ENCODE measurements at places on chromosomes 4 and X. TPM values are rescaled to one million over a fixed set of nuclear protein-coding genes. Genes with fewer than 3 reads are reported as not detected.
A peak's percentile ranks its signal among the peaks of the same experiment; 100 is the strongest.

- no peaks in the 10 kb centered on the region for H3K27me3 ChIP-seq
- no peaks in the 10 kb centered on the region for H3K36me3 ChIP-seq
- no peak overlapping the region for H3K27ac ChIP-seq
- H3K4me1 ChIP-seq, result no peaks in the 10 kb centered on the region
- DNase-seq, result no peak
These were observed 40.6 kb downstream of the ARHGAP10 start for GRCh38 chr4:147772459-147772969.

GRCh38 chrX:41335958-41336331 is 2.0 kb downstream of the DDX3X start:
- no peak for DNase-seq
- peaks cover 43% of the 10 kb centered on the region for H3K4me1 ChIP-seq
- H3K27ac ChIP-seq, result peak overlapping the region; percentile 100
- H3K4me3 ChIP-seq, result peak overlapping the region; percentile 99

DNA sequence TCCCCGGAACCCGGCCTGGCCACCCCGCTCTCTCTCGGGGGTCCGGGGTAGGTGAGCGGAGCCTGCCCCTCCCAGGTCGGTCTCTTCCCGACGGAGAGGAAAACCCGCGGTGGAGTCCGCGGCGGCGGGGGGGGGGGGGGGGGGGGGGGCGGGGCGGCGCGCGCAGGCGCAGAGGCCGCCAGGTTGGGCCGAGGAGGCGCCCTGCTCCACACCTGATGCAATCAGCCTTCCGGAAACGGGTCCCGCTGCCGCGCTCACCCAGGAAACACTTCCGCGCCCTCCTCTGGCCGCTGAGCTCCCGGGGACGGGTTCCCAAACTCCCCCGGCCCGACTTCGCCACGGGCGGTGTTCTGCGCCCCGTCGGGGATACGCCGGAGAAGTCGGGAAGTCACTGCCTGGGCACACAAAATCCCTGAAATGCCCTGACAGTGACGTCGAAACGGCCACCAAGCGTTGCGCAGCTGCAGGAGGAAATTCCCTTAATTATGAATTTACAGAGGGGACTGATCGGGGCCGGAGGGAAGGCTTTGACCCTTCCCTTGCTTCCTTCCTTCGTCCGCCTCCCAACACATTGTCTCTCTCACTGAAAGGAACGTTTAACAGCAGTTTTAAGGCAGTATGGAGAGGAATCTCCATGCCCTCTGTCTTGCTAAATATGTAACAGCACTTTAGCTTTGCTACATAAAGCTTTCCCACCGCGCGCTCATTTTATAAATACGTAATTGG is 2.1 kb upstream of the APBB2 start:
- DNase-seq, result no peak
- H3K27ac ChIP-seq, result no peak overlapping the region
- peak overlapping the region; percentile 66 for H3K4me3 ChIP-seq
- peaks cover 9% of the 10 kb centered on the region for H3K4me1 ChIP-seq

GRCh38 chr4:39706741-39707511 is 9.0 kb downstream of the UBE2K start:
- no peaks in the 10 kb centered on the region for H3K27me3 ChIP-seq
- H3K4me3 ChIP-seq, result no peak overlapping the region
- no peak for DNase-seq
- H3K36me3 ChIP-seq, result no peaks in the 10 kb centered on the region
- peaks cover 69% of the 10 kb centered on the region for H3K4me1 ChIP-seq
- H3K27ac ChIP-seq, result peak overlapping the region; percentile 54

The MAGEA1 gene
- polyA plus RNA-seq, result not detected

DNA sequence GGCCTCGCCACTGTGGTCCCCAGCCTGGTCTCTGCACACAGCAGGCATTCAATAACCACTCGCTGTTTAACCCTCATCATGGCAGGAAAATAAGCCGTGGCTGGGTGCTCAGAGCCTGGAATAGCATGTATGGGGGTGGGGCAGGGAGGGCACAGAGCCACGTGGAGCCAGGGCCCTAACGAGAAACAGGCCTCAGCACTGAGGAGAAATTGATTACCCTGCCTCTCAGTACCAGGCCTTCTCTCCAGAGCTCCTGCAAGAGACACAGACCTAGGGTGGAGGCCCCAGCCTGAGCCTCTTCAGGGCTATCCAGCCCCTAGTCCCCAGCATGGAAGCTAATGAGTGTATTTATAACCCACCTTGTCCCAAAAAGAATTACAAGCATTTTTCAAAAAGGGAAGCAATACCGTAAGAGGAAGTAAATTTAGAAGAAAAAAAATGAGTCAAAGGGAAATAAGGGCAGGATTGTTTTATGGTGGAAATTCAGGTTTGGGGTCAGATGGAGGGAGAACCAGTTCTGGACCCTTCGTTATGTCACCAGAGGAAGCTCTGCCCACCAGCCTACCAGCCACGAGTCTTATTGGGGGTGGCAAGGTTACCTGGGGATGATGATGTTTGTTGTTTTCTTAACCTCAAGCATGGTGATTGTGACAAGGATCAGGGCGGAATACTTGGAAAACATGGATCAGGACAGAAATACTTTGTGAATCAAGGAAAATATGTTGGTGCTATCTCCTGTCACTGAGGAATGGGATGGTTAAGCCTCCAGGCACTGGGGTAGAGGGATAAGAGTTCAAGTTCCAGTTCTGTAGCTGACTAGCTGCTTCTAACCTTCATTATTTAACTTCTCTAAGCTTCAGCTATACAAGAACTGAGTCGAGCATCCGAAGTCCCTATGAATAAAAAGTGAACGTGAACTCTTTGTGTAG is 101.9 kb upstream of the RBPJ start:
- DNase-seq, result no peak
- peaks cover 1% of the 10 kb centered on the region for H3K4me1 ChIP-seq
- peak overlapping the region; percentile 71 for H3K27ac ChIP-seq
- H3K27me3 ChIP-seq, result peaks cover 21% of the 10 kb centered on the region
- no peak overlapping the region for H3K4me3 ChIP-seq
- H3K36me3 ChIP-seq, result no peaks in the 10 kb centered on the region

GRCh38 chr4:121668368-121669162 is 28.2 kb downstream of the ANXA5 start:
- peak overlapping the region; percentile 24 for H3K27ac ChIP-seq
- no peak overlapping the region for H3K4me3 ChIP-seq
- DNase-seq, result no peak
- no peaks in the 10 kb centered on the region for H3K27me3 ChIP-seq

The EGFL6 gene
- not detected for polyA plus RNA-seq

GRCh38 chr4:182185491-182185890 is 57.7 kb upstream of the TENM3 start:
- H3K4me1 ChIP-seq, result no peaks in the 10 kb centered on the region
- H3K27me3 ChIP-seq, result no peaks in the 10 kb centered on the region
- H3K4me3 ChIP-seq, result no peak overlapping the region
- no peaks in the 10 kb centered on the region for H3K36me3 ChIP-seq
- DNase-seq, result no peak

DNA sequence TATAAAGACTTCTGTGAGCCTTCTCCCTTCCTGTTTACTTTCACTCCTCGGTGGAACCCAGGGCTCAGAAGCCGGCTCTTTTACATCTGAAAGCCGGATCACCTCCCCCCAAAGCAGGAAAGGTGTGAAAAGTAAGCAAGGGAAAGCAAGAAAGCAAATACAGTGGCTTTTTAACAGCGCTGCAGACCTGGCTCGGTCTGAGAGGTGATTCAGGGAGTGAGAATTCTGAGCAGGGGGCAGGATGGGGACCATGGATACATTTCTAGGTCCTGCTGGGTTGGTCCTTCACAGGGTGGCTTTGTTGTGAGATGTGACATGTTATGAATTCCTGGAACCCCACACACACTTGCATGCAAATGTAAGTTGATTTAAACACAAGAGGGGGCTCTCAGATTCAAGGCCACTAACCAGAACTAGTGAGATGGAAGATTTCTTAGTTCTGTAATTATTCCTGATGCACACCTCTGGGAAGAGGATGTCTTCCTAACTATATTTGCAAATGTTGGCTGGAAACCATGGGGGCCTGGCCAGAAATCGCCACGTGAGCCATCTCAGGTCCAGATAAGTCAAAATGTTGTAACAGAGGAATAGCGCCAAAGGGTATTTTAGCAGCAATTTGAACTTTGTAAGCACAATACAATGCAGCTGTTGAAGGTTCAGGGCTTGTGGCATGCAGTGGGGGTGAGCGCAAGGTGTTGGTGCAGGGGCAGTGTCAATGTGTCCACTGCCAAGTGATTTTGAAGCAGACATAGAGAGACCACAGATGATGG is 670.1 kb upstream of the LCORL start:
- no peak overlapping the region for H3K27ac ChIP-seq
- H3K4me1 ChIP-seq, result no peaks in the 10 kb centered on the region
- no peaks in the 10 kb centered on the region for H3K36me3 ChIP-seq
- H3K27me3 ChIP-seq, result no peaks in the 10 kb centered on the region
- H3K4me3 ChIP-seq, result no peak overlapping the region
- DNase-seq, result no peak

DNA sequence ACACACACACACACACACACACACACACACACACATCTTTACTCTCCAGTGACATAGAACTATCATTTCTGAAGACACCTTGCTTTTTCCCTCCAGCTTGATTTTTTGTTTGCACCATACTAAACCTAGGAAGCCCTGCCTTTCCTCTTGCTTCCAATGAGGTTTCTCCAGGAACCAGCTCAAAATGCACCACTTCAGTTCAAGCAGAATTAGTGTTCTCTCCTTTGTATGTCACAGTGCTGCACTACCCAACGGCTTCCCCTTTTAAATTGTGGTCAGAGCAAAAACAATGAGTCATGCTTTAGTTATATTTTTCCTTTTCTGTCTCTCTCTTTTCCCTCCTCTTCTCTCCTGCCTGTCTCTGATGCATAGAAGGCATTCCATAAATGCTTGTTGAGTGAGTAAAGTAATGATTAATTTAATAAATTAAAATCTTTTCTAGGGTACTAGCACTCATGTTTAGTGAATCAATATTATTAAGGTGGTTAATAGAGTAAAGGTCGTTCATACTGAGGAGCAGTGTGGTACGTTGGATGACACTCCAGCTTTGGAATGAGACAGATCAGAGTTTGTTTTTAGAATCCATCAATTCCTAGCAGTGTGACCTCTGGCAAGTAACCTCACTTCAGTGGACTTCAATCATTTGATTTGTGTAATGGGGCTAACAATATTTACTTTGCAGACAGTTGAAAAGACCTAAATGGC is 5.9 kb downstream of the RTL3 start:
- no peak for DNase-seq
- H3K36me3 ChIP-seq, result no peaks in the 10 kb centered on the region
- no peak overlapping the region for H3K27ac ChIP-seq
- no peak overlapping the region for H3K4me3 ChIP-seq
- peaks cover 8% of the 10 kb centered on the region for H3K4me1 ChIP-seq
- H3K27me3 ChIP-seq, result no peaks in the 10 kb centered on the region

The IL2RG gene
- polyA plus RNA-seq, result 818 TPM

The LDB2 gene
- not detected for polyA plus RNA-seq

The PARM1 gene
- 6.6 TPM for polyA plus RNA-seq

The CDS1 gene
- polyA plus RNA-seq, result not detected

The TLR1 gene
- polyA plus RNA-seq, result 39.3 TPM

The GLOD5 gene
- not detected for polyA plus RNA-seq

GRCh38 chrX:85963736-85964135 is 83.6 kb downstream of the CHM start:
- H3K4me3 ChIP-seq, result no peak overlapping the region
- no peaks in the 10 kb centered on the region for H3K36me3 ChIP-seq
- no peak for DNase-seq
- H3K27ac ChIP-seq, result no peak overlapping the region
- H3K27me3 ChIP-seq, result no peaks in the 10 kb centered on the region
- peaks cover 7% of the 10 kb centered on the region for H3K4me1 ChIP-seq

- H3K4me3 ChIP-seq, result peak overlapping the region; percentile 78
- H3K27me3 ChIP-seq, result no peaks in the 10 kb centered on the region
- peak overlapping the region; percentile 63 for H3K27ac ChIP-seq
- H3K36me3 ChIP-seq, result no peaks in the 10 kb centered on the region
These were observed 29.6 kb upstream of the SPON2 start for GRCh38 chr4:1201851-1202525.

DNA sequence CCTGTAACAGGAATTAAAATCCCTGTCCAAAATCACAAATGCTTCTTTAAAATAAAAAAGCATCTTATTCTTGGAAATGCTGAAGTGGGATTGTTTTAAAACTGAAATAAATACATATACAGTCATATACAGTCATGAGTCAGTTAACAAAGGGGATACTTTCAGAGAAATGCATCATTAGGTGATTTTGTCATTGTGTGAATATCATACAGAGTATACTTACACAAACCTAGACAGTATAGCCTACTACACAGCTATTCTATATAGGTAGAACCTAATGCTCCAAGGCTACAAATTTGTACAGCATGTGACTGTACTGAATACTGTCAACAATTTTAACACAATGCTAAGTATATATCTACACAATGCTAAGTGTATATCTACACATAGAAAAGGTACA is 104.3 kb downstream of the BRWD3 start:
- no peaks in the 10 kb centered on the region for H3K4me1 ChIP-seq
- no peaks in the 10 kb centered on the region for H3K36me3 ChIP-seq
- no peak overlapping the region for H3K4me3 ChIP-seq
- H3K27me3 ChIP-seq, result no peaks in the 10 kb centered on the region
- DNase-seq, result no peak
- H3K27ac ChIP-seq, result no peak overlapping the region

GRCh38 chrX:117987373-117987772 is 129.2 kb downstream of the KLHL13 start:
- H3K36me3 ChIP-seq, result no peaks in the 10 kb centered on the region
- H3K27me3 ChIP-seq, result no peaks in the 10 kb centered on the region
- no peak overlapping the region for H3K27ac ChIP-seq
- no peaks in the 10 kb centered on the region for H3K4me1 ChIP-seq

The MAGEB5 gene
- not detected for polyA plus RNA-seq

GRCh38 chr4:123616951-123617461 is 220.4 kb downstream of the SPRY1 start:
- H3K27me3 ChIP-seq, result no peaks in the 10 kb centered on the region
- H3K27ac ChIP-seq, result peak overlapping the region; percentile 79
- peaks cover 23% of the 10 kb centered on the region for H3K4me1 ChIP-seq
- no peaks in the 10 kb centered on the region for H3K36me3 ChIP-seq
- DNase-seq, result peak; percentile 65

DNA sequence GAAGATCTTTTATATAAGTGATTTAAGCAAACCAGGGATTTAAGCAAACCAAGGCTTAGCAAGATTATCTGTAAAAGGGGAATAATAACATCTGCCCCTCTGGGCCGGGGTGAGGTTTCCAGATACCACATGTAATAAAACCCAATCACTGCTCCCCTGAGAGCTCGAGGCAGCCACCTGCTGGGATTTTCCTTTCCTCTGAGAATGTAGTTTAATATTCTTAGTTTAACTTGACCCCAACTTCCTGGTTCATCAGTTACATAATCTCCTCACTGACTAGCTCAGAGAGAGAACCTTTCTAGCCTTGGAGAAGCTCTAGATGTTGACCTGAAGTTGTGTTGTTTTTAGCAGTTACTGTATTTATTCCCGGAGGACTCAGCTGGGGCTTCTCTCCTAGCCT is 322.4 kb downstream of the ARHGAP10 start:
- H3K4me3 ChIP-seq, result no peak overlapping the region
- H3K36me3 ChIP-seq, result no peaks in the 10 kb centered on the region
- DNase-seq, result no peak
- H3K27ac ChIP-seq, result no peak overlapping the region
